ENCODE measurements at places on chromosomes 12 and 14.

- no peak for DNase-seq
These were observed 58.5 kb downstream of the NIN start for GRCh38 chr14:50772412-50772811.

- DNase-seq = no peak
These were observed 49.5 kb upstream of the RIC8B start for GRCh38 chr12:106724934-106725333.

DNA sequence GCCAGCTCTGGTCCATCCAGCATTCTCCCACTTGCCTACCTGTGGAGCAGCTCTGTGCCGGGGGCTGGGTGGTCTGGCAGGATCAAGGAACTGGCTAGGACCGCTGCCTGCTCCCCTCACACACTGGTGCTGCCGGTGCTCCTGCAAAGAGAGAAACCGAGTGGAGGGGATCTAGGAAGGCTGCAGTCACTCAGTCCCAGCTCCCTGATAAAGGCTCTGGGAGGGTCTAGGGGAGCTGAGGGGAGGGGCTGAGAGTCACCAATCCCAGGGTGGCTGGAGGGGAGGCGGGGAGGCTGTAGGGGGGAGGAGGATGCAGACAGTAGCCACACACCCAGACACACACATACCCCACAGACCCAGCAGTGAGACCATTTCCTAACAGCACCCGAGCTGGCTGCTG, at the start of gene TAC3:
Gene TAC3, minus strand, starts transcription at position 182 of the 400 bp plus-strand sequence. CDS start 732 bp downstream, outside the sequence.
- DNase-seq = no peak

GRCh38 chr12:77841521-77841920, 10.8 kb downstream of the NAV3 start:
- no peak for DNase-seq

DNA sequence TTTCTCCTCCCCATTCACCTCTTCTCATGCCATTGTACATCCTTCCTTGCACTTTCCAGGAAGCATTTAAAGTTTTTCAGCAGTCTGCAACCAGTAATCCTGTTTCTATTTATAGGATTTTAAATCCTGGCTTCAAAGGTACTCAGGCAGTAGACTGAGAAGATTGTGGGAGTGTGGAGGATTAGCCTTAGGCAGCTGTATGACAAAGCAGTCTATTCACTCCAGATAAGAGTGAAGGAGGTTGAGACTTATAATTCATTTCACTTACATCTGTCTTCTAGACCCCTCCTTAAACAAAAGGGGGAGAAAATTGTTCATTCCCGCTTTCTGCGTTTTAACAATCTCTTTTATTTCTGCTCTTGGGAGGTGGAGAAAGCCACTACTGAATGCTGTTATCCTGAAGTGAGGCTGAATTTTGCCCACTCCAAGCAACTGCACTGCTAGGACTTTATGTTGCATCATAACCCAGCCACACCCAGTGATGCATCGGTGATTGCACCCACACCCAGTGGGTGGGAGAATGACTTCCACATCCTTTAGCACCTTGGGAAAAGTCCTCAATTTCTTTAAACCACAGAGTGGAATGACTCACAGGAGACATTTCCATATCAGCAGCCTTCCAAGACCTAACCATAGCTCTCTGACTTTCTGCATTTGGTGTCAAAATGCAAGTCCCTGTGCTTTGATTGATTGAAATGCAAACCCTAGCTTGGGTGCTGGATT, 382.5 kb upstream of the ATP2B1 start:
- no peak for DNase-seq

- DNase-seq = no peak
These were observed 39.9 kb downstream of the TBC1D30 start for GRCh38 chr12:64864319-64864718.

GRCh38 chr12:53090105-53090504, 7.4 kb upstream of the IGFBP6 start:
- no peak for DNase-seq

- DNase-seq = no peak
These were observed 10.1 kb downstream of the KRT80 start for GRCh38 chr12:52181746-52182145.

DNA sequence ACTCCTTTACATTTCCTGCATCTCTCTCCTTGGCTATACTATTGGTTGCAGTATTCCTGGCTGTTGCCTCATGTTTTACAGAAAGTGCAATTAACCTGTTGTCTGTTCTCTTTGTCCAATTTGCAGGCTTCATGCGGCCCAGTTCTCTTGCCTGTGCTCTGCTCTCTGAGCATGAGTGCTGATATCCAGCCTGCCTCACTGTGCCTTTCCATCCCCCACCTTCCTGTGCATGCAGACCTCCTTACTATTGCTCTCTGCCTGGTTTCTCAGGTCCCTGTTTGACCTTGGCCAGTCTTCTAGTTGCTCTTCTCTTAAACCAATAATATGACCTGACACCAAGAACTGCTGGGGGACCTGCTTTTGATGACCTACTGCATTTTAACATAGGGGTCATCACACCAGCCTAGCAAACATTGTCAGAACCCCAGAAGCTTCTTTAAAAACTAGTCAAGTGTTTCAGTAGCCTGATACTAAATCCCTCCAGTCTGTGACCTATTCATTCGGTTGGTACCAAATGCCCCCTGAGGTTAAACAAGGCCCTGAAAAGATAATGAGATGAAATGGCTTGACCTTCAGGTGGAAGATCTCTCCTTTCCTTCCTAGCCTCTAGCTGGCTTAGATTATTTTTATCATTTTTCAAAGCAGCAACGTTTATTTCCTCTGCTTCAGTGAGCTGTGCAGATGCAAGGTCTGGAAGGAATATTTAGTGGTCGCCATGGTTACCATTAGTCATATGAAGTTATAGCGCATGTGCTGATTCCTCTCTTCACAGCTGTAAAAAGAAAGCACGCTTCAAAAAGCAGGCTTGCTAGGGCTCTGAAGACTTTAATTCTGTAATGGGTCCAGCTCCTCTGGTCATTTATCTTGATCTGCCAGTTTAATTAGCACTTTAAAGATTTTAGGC, 216.5 kb downstream of the PHLDA1 start:
- DNase-seq = no peak

- no peak for DNase-seq
These were observed 5.2 kb upstream of the RNASE6 start for GRCh38 chr14:20775901-20776300.
